Right cardiac atrium (tissue), 5 donors: ENCODE measurements at places on chromosomes 16 and 17. TPM values are rescaled to one million over a fixed set of nuclear protein-coding genes. Genes with fewer than 3 reads are reported as not detected.

Gene ITGAL
- polyA plus RNA-seq = 0.61 TPM

Gene MC1R
- 1.5 TPM for polyA plus RNA-seq

Gene TMEM235
- polyA plus RNA-seq = not detected

Gene PARD6A
- 3.1 TPM for polyA plus RNA-seq

Gene TEKT1
- polyA plus RNA-seq = not detected

Gene LRRC46
- polyA plus RNA-seq = 0.29 TPM

Gene DNAH3
- polyA plus RNA-seq = 0.09 TPM

Gene HIGD1B
- polyA plus RNA-seq = 10.3 TPM

Gene NOL3
- 133 TPM for polyA plus RNA-seq

Gene KRT20
- 0.14 TPM for polyA plus RNA-seq

Gene CACNG3
- not detected for polyA plus RNA-seq

Gene MEIOC
- polyA plus RNA-seq = 0.02 TPM

Gene GRB7
- 0.70 TPM for polyA plus RNA-seq

Gene COX4I1
- polyA plus RNA-seq = 4,150 TPM

Gene NOTUM
- polyA plus RNA-seq = 0.05 TPM

Gene CDR2
- polyA plus RNA-seq = 7.2 TPM

Gene SSTR5
- 13.4 TPM for polyA plus RNA-seq

Gene FZD2
- 2.4 TPM for polyA plus RNA-seq

Gene PRSS21
- not detected for polyA plus RNA-seq

Gene COPZ2
- 55.4 TPM for polyA plus RNA-seq

Gene ABI3
- polyA plus RNA-seq = 4.6 TPM

Gene SPPL2C
- not detected for polyA plus RNA-seq

Gene NOG
- polyA plus RNA-seq = 0.34 TPM

Gene ITGAD
- not detected for polyA plus RNA-seq

Gene YPEL2
- 12.5 TPM for polyA plus RNA-seq
